ENCODE measurements at places on chromosomes 6 and 20. TPM values are rescaled to one million over a fixed set of nuclear protein-coding genes. Genes with fewer than 3 reads are reported as not detected.

The KIF25 gene
- total RNA-seq: not detected

The SLC17A3 gene
- 14.0 TPM for total RNA-seq

The KHDC1 gene
- total RNA-seq: 1.0 TPM

The GSTA2 gene
- total RNA-seq: 0.28 TPM

The HSPA12B gene
- 18.9 TPM for total RNA-seq

The KCNG1 gene
- total RNA-seq: 0.35 TPM

The PSORS1C2 gene
- not detected for total RNA-seq

- DNase-seq: no peak
Observed at GRCh38 chr6:74091136-74091793, 395.3 kb downstream of the CD109 start.

DNA sequence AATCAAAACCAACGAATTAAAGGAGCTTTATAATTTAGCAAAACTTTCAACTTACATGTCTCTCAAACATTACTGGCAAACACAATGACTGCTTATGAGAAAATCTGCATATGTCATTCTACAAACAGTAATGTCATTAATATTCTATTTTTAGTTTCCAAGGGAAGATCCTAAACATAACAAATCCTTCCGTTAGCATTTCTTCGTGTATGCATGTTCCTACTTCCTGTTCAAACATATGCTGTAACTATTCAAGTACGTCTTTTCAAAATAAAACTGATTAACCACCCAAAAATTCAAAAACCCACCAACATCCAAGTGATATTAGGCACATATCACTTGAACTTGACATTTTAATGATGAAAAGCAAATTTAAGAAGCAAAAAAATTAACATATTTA is 131.3 kb downstream of the HACE1 start:
- DNase-seq: no peak

- no peak for DNase-seq
Observed at GRCh38 chr6:163554663-163555062, 140.1 kb downstream of the QKI start.

- DNase-seq: no peak
Observed at GRCh38 chr6:11460837-11461661, 76.5 kb upstream of the TMEM170B start.

GRCh38 chr6:148520109-148520841 is 177.6 kb downstream of the SASH1 start:
- DNase-seq: no peak

GRCh38 chr6:30493643-30494250 is 4.4 kb downstream of the HLA-E start:
- no peak for DNase-seq

DNA sequence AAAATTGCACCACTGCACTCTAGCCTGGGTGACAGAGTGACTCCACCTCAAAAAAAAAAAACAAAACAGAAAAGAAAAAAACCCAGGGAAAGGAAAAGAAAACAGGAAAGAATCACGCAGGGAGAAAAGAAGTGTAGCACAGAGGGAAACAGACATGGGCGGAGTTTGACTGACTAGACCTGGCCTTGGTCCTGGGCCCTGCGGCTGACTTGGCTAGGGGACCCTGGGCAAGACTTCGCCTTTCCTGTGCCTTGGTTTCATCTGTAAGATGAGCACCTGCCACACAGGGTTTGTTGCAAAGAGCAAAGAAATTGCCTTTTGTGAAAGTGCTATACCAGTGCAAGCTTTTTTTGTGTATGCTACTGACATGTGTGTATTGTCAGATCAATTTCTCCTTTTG is 71.3 kb upstream of the KCNG1 start:
- no peak for DNase-seq

GRCh38 chr6:142903812-142904211 is 41.2 kb downstream of the HIVEP2 start:
- no peak for DNase-seq

- DNase-seq: no peak
Observed at GRCh38 chr20:8362457-8362856, 230.4 kb downstream of the PLCB1 start.

- DNase-seq: no peak
Observed at GRCh38 chr6:125095580-125096301, 57.8 kb upstream of the TPD52L1 start.

- no peak for DNase-seq
Observed at GRCh38 chr6:63278916-63279315, 40.9 kb downstream of the LGSN start.

DNA sequence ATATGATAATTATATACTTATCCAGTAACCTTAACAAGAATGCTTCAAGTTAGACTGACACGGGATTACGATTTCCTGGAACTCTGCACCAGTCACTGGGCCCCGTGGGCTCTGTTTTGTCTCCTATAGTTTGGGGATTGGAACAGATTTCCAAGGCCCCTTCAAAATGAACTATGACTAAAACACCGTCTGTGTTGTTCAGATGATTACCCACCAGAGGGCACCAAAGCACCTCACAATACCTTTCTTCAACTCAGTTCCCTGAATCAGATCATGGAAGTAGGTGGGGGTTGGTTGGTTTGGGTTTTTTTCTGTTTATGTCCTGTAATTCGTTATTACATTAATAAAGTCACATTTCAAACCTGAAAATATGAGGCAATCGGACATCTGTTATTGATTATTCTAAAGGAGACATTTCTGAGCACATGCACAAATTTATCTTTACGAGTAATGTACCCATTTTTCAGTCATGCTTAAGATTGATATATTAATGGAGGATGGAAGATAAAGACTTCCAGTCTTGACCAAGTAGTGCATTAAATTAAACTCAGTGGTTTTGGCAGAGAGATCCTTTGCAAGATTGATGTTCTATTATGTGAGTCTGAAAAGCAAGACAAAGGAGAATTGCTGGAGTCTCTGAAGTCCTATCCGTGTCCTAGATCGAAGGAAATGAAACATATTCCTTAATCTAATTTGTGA is 112.0 kb upstream of the COL21A1 start:
- DNase-seq: peak; percentile 87

DNA sequence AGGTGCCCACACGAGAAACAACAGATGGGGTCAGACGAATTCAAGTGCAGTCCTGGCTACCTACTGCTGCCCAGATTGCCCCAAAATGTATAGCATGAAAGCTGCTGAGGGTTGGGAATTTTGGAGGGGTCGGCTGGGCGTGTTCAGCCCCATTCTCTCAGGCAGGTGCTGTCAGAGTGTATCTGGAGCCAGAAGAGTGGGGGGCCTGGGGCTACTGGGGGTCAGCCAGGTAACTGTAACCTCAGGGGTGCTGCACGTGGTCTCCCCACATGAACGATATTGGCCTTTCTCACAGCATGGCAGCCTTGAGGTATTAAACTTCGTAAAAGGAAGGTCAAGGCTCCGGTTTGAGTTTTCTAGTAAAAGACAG is 14.6 kb downstream of the SYNDIG1 start:
- DNase-seq: no peak

DNA sequence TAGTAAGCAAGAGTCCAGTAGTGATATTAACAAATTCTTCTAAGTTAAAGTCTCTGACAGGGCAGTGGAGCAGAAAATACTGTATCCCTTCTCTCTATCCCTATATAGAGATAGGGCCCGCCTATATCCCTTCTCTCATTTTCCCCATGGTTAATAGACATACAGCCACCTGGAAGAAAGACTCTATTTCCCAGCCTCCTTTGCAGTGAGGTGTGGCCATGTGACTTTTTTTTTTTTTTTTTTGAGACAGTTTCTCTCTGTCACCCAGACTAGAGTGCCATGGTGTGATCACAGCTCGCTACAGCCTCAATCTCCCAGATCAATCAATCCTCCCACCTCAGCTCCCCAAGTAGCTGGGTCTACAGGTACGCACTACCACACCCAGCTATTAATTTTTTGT is 16.7 kb upstream of the CDK5RAP1 start:
- no peak for DNase-seq

DNA sequence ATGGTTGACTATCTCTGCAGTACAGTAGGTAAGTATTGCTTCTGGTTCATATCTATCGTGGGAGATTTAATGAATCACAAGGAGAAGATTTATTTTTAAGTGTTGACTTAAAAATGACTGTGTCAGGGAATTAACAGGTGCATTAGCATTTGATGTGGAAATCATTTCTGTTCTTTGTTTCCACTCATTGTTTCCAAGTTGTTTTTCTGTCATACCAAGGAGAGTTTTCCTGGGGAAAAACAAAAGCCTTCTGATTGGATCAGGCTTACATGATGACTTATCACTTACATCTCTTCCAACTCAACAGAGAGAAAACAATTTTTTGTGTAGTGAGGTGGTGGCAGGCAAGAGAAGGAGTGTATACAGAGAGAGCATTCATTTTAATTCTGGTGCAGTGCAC is 686.4 kb downstream of the HTR1B start:
- DNase-seq: no peak

DNA sequence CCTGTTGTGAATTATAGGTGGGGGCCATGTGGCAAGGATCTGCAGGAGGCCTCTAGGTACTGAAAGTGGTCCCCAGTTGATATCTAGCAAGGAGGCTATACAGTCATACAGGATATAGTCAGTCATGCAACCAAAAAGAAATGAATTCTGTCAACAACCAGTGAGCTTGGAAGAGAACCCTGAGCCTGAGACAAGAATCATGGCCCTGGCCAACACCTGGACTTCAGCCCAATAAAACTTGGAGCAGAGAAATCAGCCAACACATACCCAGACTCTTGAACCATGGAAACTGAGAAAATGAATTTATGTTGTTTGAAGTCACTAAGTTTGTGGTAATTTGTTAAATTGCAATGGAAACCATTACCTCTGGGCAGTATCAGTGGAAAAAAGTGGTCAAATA is 370.2 kb downstream of the KIF16B start:
- no peak for DNase-seq

GRCh38 chr6:54473328-54473727 is 165.1 kb downstream of the TINAG start:
- no peak for DNase-seq

DNA sequence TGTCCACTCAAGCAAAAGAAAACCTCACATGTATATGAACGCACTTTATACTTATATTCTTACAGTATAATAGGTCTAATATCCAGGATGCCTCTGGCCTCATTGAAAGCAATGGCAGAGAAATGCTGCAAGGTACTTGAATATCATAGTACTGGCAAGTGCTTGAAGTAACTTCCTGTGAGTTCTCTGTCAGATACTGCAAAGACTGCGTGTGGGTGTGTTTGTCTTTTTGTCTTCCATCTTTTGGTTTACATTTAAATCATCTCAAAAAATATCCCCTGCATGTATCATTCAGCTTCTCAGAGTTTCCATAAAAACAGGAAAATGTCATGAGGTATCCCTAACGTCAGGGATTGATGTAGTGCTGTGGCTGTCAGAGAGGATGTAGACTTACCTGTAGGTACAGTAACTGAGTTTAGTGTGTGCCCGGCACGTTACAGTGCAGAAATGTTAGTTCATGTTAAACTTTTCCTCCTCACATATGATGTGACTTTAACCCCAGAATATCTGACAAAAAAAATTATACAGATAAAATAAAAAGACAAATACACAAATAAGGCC is 184.3 kb downstream of the DST start:
- no peak for DNase-seq

DNA sequence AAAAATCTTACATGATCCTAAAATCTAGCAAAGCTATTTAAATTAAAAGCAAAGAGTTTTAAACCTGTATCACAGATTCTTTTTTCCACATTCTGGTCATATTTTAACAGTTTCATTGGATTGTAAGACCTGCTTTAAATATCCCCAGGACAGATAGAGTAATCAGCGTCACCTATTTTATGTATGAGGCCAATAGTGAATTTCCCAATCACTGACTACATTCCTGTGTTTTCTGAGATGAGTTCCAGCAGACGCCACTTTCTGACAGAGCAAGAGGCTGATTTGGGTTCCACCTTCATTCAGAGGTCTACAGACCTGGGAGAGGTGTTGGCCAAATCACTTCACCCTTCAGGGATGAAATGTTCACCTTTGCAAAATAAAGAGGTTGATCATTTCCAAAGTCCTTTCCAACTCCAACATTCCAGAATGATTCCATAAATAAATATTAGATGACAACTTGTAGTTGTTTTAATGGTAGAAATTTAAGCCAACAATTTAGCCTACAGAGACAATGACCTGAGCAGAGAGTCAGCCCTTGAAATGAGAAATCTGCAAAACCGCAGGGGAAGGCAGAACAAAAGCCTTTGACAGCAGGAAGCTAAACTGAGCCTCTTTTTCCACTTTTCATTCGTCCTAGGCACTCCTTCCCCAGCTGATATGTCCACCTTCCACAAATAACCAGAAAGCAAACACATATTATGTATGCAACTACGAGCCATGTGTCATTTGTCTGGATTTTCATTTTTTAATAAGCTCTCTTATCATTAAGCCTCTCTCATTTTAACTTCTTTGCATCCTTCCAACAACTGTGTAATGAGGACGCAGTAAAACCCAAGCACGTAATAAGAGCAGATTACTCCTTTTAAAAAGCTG is 105.2 kb downstream of the TFAP2A start:
- no peak for DNase-seq

- DNase-seq: no peak
Observed at GRCh38 chr6:145904391-145904790, 59.8 kb downstream of the SHPRH start.

DNA sequence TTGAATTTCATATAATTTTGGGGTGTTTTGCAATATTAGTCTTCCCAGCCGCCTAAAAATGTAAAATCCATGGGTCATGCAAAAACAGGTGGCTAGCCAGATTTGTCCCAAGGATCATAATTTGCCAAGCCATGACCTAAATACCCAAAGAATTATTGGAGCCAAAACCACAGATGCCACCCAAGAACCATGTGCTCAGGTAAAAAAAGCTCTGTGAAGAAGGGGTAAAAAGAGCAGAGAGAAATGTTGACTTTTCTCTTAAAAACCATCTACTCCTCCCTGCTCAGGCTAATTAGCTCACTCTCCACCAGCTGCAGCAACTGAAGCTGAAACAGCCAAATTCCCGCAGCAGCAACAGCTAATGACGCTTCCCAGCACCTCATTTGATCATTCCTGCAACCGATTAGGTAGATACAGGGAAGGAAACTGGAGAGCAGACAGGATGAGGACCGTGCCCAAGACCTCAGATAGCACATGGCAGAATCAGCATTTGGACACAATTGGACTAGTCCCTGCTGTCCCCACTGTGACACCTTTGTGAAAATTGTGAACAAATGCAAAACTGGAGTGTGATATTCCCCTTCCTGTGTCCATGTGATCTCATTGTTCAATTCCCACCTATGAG is 107.9 kb upstream of the NXT1 start:
- DNase-seq: no peak
